ENCODE measurements at places on chromosomes 6 and 20.

DNA sequence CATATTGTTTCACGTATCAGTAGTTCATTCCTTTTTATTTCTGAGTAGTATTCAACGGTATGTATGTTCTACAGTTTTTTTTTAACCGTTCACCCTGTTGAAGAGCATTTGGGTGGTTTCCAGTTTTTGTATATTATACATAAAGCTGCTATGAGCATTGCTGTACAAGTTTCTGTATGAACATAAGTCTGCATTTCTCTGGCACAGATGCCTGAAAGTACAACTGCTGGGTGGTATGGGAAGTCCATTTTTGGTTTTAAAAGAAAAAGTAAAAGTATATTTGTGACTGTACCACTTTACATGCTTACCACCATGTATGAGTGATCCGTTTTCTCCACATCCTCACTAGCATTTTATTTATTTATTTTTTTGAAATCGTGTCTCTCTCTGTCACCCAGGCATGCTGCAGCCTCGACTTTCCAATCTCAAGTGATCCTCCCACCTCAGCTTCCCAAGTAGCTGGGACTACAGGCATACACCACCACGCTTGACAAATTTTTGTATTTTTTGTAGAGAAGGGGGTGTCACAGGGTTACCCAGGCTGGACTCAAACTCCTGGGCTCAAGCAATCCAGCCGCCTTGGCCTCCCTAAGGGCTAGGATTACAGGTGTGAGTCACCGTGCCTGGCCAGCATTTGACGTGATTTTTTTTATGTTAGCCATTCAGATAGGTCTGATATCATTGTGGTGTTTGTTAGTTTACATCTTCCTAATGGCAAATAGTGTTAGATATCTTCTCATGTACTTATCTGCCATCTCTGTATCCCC is 11.0 kb upstream of the SIM1 start:
- no peak for DNase-seq

GRCh38 chr20:9769954-9770353 is 68.9 kb downstream of the PAK5 start:
- DNase-seq, result no peak

- no peak for DNase-seq
Measured at GRCh38 chr6:146304181-146304580, 239.5 kb upstream of the RAB32 start.

DNA sequence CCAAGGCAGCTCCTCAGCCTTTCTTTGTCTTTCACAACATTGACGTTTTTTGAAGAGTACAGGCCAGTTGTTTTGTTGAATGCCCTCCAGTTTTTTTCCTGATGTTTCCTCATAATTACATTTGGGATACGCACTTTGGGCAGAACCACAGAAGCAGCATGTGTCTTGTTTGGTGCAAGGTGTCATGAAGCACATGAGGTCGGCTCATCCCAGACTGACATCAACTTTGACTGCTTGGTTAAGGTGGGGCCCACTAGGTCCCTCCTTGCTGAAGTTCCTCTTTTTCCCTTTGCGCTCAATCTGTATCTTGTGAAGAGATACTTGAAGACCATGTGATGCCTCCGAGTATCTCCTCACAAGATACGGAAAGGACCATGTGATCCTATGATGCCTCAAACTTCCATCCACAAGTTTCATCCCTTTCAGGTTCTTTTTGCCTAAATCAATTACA is 10.5 kb downstream of the SNAI1 start:
- no peak for DNase-seq

GRCh38 chr6:63899550-63899949 is 263.9 kb downstream of the PHF3 start:
- no peak for DNase-seq

GRCh38 chr20:23205611-23206041 is 119.5 kb upstream of the CD93 start:
- DNase-seq, result peak; percentile 64

- DNase-seq, result no peak
Measured at GRCh38 chr6:46054516-46054915, 38.9 kb upstream of the CLIC5 start.

- DNase-seq, result no peak
Measured at GRCh38 chr6:165881806-165882205, 218.8 kb upstream of the PDE10A start.

- DNase-seq, result no peak
Measured at GRCh38 chr6:1116149-1116548, 195.7 kb upstream of the FOXQ1 start.

DNA sequence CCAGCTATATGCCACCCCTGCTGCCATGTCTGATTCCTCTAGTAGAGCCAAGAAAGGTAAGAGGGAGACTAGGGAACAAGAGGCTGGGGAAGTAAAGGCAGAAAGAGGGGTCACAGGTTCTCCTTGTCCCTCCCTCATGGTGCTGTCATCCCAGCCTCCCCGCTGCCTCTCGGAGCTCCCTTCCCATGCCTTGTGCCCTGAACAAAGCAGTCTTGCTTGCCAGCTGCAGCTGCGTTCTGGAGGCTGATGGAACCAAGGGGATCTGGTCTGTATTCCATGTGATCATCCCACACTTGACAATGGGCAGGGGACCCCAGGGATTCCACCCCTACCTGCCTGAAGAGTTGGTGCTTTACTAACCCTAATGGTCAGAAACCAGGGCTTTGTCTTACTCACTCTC is 61.4 kb downstream of the DAAM2 start:
- DNase-seq, result no peak

GRCh38 chr20:59660471-59660870 is 56.1 kb downstream of the PHACTR3 start:
- DNase-seq, result no peak

DNA sequence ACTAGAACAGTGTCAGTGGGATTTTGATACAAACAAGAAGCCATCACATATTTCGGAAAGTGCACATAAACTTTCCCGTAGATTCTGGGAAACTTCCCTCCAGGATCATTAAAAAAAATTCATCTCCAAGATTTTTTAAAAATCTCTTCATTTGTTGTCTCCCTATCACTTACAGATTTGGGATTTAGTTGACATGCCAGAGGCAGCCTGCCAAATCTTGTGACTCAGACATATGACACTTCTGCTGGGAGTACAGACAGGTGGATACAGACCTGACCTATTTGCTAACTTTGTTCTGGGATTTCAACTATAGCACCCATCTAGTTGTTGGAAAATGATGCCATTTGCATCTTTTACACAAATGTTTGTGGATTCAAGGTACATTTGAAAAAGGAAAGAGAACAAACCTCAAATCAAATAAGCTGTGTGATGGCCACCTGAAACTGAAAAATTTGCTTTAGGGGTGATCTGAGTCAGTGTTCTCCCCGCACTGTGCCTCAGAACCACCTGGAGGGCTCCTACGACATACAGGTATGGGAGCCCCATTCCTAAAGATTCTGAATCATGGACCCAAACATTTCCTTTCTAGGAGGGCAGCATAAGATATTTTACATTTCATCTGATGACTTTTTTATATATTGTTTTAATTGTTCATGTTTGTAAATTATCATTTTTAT is 21.9 kb upstream of the CD2AP start:
- no peak for DNase-seq

DNA sequence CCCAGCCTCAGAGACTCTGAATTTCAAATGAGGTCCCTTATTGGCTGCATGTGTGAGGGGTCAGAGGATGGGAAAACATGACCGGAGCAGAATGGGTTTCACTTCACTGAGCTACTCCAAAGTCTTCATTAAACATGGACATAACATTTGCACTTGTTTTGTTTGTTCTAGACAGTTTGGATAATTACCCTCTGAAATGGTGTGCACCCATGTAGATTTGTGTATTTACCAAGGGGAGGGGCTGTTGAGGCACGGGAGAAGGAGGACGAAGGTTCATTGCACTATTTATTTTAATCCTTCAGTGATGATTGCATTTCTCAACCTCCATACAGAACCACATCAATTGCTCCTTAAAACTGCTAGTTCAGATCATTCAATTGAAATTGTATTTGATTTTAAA is 364.2 kb downstream of the TFAP2B start:
- peak; percentile 31 for DNase-seq

GRCh38 chr6:166430269-166430668 is 47.5 kb upstream of the MPC1 start:
- no peak for DNase-seq

DNA sequence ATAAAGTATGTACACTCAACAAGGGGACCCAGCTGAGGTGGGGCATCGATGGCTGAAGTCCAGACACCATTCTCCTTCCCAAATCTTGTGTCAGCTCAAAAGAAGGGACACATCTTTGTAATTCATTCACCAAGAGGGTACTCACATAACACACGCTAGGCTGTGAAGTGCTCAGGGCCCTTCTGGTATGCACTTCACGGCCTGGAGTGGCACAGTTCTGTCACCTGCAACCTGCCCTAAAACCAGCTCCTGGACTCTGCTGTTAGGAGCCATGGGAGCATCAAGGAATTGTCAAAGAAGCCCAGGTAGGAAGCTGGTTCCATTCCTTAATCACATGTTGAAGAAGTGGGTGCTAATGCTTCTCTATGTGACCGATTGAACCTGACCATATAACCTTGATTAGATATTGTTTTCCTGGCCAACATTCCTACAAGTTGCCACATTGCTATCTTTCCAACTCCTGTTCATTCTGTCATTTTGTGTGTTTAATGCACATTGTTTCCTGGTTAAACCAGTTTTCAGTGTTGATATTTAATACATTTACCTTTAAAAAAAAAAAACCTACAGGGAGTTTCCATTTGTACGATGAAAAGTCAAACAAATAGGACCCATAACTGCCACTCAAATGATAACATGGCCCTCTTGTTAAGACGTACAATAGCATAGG is 127.3 kb downstream of the TNFRSF21 start:
- DNase-seq, result no peak

DNA sequence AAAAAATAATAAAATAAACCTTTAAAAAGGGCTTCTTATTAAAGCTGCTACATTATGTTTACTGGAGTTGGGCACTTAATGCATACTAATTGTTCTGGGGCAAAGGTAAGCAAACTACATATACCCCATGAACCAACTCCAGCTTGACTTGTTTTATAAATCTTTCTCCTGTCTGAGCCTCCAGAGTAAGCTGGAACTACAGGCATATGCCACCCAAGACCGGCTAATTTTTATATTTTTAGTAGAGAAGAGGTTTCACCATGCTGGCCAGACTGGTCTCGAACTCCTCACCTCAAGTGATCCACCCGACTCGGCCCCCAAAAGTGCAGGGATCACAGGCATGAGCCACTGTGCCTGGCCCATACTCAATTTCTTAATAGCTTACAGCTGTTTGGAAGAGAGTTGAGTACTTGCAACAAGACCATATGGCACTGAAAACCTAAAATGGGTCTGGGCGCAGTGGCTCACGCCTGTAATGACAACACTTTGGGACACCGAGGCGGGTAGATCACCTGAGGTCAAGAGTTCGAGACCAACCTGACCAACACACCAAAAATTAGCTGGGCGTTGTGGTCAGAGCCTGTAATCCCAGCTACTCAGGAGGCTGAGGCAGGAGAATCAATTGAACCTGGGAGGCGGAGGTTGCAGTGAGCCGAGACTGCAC is 19.9 kb downstream of the ROMO1 start:
- DNase-seq, result no peak

- no peak for DNase-seq
Measured at GRCh38 chr20:3661060-3661813, 2.0 kb downstream of the GFRA4 start.

DNA sequence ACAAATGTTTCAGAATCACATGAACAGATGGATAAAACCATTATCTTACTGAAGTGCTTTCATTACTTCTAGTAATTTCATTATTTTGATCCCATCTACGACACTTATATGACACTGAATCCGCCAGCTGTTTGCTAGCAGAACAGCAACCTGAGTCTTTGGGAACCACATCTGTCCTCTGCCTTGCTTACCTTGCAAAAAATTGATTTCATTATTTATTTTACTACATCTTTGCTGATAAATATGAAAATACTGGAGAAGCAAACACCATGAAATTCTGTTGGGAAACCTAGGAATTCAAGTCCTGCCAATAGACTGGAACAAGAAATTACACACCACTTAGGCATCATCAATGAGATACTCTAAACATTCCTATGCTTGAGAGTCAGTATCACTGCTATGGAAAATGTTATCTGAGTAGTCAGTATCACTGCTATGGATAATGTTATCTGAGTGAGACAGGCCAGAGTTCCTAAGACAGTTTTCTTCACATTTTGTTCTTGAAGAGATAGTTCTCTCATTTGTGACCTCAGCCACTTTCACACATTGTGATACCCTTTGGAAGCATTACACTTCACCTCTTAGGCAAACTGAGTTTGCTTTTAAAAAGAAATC is 91.9 kb downstream of the PDE10A start:
- no peak for DNase-seq

DNA sequence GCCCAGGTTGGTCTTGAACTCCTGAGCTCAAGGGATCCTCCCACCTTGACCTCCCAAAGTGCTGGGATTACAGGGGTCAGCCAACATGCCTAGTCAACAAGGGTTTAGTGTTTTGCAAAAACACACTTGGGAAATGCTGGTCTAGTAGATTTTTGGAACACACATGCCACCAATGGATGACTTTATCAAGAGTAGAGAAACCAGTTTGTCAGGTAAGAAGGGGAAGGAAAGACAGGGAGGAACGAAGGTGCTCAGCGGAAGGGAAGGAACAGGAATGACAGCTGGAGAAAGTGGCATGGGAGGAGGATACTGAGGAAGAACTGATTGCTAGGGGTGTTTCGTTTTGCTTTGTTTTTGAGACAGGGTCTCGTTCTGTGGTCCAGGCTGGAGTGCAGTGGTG is 15.6 kb upstream of the SEC63 start:
- DNase-seq, result no peak

DNA sequence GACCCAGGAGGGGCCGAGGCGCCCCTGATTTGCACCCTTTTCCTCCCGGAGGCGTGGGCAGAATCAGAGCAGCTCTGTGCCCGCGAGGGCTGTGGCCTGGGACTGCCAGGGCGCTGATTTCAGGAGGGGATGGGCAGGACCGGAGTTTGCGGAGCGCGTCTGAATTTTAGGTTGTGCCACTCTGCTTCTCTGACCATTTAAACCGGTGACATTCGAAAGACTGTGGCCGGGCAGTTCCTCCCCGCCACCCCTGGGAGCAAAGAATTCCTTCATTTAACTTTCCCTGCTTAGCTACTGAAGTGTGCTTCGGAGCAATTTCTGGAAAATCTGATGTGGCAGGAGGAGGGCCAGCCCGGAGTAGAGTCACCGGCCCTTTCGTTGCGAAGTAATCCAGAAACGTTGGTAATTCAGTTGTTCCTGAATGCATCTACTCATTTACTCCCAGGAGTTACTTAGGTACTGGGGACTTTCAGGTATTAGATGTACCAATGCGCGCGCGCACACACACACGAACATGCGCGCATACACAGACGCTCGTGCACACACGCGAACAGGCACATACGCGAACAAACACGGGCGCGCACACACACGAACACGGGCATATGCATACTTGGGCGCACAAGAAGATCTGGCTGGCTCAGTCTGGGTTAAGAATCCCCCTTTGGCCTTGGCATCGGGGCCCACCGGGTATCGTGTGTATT is 568 bp downstream of the CCDC170 start:
- peak; percentile 66 for DNase-seq

- no peak for DNase-seq
Measured at GRCh38 chr6:168746013-168746412, 305.0 kb downstream of the SMOC2 start.

- DNase-seq, result no peak
Measured at GRCh38 chr6:134106702-134107101, 54.3 kb upstream of the SLC2A12 start.

GRCh38 chr6:53979468-53980067 is 131.7 kb upstream of the MLIP start:
- DNase-seq, result no peak
